ENCODE measurements at places on chromosomes 16 and 17.

GRCh38 chr17:2551493-2551892, 39.8 kb upstream of the METTL16 start:
- no peak for DNase-seq

DNA sequence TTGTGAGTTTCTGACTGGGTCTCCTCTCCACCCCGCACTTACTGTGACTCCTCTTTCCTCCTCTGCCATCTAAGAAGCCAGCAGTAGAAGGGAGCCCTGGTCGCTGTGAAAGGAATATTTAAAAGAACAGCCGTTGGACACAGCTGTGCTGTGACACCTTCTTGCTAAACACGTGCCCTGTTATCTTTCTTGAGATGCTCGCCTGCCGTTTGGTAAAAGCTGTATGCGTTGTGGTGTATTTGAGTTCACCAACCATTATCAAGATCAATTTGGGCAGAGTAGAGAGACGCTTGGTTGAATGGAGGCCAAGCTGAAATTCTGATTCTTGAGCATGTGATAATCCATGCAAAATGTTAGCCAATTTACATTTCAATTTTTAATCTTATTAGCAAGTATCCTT, 3.8 kb downstream of the GID4 start:
- no peak for DNase-seq

- DNase-seq: no peak
Measured at GRCh38 chr16:2919511-2920255, 8.0 kb downstream of the FLYWCH1 start.

DNA sequence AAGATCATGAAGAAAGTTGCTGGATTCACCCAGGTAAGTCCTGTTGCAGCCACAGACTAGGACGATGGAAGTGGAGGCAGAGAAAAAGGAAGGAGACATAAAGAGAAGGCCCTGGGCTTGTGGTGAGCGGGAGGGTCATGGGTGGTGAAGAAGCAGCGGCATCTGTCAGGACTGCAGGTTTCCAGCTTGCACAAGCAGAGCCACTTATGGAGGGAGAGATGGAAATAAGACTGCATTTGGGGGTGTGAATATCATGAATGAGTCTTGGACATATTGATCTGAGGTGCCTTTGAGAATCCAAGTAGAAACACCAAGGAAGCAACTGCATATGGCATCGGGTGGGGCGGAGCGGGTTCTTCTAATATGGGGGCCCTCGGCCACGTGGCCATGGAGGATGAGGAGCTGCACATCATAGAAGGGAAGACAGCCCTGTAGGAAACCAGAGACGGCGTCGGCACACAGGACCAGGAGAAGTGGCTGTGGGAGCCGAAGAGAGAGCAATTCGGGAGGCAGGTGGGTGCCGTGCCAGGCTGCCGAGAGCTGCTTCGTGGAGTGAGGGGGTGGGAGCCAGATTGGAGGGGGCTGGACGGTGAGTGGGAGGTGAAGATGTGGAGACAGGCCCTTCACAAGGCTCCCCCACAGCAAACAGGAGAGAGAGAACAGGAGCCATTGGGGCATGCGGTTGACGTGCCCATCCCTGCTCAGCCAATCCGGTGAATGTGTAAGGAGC, 243.5 kb downstream of the GSG1L start:
- DNase-seq: no peak

GRCh38 chr16:87464691-87465300, 28.0 kb downstream of the ZCCHC14 start:
- DNase-seq: peak; percentile 48

DNA sequence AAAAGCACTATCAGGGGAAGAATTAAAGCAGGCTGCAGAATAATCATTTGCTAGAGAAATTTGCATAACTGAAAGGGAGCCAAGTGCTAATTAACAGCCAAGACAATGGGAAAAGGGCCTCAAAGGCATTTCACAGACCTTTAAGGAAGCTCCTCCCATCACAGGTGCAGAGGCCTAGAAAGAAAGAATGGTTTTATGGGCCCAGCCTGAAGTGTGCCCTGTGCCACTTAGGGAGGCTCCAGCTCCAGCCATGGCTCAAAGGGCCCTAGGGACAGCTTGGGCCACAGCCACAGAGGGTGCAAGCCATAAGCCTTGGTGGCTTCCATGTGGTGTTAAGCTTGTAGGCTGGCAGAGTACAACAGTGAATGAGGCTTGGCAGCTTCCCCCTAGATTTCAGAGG, 50.1 kb downstream of the RNF112 start:
- DNase-seq: no peak

GRCh38 chr16:13351601-13352217, 450.3 kb downstream of the SHISA9 start:
- no peak for DNase-seq

- DNase-seq: no peak
Measured at GRCh38 chr16:2591476-2592240, 53.8 kb downstream of the PDPK1 start.

GRCh38 chr17:62966426-62967204, 580 bp downstream of the TANC2 start:
- no peak for DNase-seq

DNA sequence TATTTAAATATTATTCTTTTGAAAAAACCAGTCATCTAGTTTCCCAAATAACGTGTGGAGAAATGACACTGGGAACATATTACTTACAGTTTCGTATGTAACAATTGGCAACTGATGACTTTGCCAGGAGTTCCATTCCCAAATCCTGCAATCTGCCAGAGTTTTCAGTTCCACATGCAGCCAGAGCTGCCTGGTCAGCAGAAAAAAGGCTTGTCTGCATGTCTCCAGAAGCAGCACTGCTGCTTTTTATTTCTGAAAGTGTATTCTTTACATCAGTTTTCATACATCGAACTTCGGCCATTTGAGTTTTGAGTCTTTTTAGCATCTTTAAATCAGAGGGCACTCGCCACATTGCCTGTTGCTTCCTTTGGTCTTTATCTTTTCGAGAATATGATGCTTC, 78.4 kb downstream of the TRIM37 start:
- DNase-seq: no peak

GRCh38 chr16:66741169-66741900, 10.1 kb downstream of the DYNC1LI2 start:
- peak; percentile 86 for DNase-seq

GRCh38 chr17:71164561-71164960, 956.3 kb upstream of the SOX9 start:
- no peak for DNase-seq

DNA sequence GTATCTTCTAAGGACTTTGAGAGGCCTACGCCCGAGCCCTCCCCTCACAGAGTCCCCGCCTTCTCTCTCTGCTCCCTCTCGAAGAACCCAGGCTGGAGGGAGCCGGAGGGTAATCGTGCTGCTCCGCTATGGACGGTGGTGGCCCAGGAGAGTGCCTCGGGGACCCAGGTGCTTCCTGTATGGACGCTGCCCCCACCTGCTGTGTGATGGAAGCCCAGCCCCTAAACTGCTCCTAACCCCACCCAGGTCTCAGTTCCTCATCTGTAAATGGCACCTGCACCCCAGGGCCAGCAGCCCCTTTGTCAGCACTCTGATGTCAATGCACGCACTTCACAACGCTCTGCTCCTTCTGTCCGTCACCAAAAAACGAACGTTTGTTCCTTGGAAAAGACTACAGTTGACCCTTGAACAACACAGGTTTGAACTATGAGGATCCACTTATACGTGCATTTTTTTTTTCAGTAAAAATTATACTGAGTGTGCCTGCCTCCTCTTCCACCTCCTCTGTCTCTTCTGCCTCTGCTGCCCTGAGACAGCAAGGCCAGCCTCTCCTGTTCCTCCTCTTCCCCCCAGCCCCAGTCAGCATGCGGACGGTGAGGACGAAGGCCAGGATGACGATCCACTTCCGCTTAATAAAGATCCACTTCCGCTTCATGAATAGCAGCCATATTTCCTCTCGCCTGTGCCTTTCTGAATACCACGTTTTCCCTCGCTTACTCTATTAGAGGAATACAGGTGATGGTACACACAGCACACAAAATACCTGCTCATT, 118.3 kb downstream of the BANP start:
- no peak for DNase-seq

- peak; percentile 9 for DNase-seq
Measured at GRCh38 chr17:10380631-10381408, 8.0 kb upstream of the MYH13 start.

- DNase-seq: no peak
Measured at GRCh38 chr16:73142053-73142854, 94.3 kb upstream of the ZFHX3 start.

- peak; percentile 86 for DNase-seq
Measured at GRCh38 chr17:77291591-77292386, 151.0 kb downstream of the SEC14L1 start.

DNA sequence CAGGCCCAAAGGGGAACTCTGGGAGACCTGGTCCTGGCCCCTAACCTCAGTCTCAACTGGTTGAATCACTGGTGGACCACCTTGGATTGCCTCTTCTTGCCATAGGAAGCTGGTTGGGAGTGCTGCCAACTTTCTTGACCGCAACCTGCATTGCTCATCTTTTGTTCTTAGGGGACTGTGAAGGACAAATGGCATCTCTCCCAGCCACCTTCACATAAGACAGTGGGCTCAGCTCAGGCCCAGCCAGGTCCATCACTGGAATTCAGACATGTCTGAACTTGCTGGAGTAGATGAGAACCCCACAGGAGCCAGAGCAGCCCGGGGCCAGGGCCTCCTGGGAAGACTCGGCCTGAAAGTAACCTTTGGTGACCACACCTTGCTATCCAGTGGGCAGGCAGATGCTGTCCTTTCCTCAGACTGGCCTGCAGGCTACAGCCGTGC, 18.8 kb downstream of the ADORA2B start:
- peak; percentile 36 for DNase-seq

GRCh38 chr17:45813048-45813725, 29.1 kb downstream of the CRHR1 start:
- DNase-seq: no peak

GRCh38 chr16:84132527-84133285, 12.3 kb downstream of the HSDL1 start:
- DNase-seq: no peak

- no peak for DNase-seq
Measured at GRCh38 chr16:20740007-20740883, 1.4 kb downstream of the THUMPD1 start.

DNA sequence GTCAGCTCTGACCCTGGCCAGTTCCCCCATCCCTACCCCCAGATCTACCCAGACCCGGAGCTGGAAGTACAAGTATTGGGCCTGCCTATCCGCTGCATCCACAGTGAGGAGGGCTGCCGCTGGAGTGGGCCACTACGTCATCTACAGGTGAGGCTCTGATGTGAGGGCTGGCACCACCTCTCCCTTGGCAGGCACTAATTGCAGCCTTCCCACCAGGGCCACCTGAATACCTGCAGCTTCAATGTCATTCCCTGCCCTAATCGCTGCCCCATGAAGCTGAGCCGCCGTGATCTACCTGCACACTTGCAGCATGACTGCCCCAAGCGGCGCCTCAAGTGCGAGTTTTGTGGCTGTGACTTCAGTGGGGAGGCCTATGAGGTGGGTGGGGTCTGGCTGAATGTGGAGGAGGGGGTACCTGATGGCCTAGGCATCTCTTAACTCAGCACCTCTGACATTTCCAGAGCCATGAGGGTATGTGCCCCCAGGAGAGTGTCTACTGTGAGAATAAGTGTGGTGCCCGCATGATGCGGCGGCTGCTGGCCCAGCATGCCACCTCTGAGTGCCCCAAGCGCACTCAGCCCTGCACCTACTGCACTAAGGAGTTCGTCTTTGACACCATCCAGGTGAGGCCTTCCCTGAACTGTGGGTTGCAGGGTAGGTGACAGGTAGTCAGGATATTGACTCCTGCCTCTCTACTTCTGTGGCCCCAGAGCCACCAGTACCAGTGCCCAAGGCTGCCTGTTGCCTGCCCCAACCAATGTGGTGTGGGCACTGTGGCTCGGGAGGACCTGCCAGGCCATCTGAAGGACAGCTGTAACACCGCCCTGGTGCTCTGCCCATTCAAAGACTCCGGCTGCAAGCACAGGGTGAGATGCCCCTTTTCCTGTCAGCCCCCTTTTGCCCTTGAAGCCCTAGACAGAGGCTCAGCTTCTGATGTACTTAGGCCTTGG, 4.3 kb downstream of the TRAF4 start:
- no peak for DNase-seq

GRCh38 chr16:53224951-53225533, 170.3 kb downstream of the CHD9 start:
- no peak for DNase-seq

- DNase-seq: no peak
Measured at GRCh38 chr16:51161440-51162195, 10.5 kb upstream of the SALL1 start.

DNA sequence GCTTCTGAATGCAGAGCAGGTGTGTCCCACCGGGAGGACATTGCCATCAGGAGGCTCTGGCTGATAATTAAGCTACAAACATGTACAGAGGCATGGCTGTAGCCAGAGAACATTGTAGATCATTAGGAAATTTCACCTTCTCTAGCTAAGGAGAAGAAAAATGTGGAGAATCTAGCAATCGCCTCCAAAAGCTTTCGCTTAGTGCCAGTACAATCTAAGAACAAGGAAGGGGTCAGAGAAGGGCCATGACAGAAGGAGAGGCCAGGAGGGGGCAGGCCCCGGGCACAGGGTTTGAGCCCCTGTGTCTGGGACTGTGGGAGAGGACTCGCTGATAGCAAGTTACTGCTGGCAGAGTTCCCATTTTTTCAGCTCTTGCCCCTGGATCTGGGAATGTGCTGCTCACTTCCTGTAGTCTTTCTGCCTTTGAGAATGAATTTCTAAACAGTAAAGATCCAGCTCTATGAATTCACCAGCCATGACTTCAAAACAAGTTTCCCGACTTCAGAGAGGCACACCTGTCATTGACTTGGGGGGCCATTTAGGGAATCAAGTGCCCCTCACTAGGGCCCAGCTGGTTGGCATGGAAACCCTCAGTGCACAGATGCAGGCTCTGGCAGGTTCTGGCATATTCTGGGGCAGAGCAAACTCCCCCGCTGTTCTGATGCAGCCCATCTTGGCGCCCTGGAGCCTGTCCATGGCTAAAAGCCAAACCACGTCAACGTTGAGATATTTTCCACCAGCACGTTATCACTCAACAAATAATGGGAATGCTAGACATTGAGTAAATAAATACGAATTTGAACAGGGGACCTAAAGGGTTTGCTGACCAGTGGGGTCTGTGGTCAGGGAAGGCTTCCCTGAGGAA, 59.5 kb upstream of the CACNG4 start:
- peak; percentile 94 for DNase-seq

GRCh38 chr17:66459811-66460270, 157.4 kb downstream of the PRKCA start:
- DNase-seq: peak; percentile 90

DNA sequence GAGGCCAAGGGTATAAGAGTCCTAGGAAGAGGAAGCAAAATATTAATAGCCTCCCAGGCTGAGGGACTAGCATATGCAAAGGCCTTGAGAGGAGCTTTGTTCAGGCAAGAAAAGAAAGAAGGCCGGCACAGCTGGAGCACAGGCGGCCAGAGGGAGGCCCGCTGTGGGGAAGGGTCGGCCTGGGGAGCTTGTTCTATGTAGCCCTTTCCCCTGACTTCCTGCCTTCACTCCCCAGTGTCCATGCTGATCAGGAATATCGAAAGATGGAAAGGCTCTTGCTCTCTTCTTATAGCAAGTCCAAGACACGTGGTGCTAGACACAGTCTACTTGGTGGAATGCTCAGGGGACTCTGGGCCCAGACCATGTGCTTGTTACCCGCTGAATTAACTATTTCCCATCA, 27.4 kb upstream of the HAS3 start:
- no peak for DNase-seq
